ENCODE measurements at places on chromosomes 12 and 14.

DNA sequence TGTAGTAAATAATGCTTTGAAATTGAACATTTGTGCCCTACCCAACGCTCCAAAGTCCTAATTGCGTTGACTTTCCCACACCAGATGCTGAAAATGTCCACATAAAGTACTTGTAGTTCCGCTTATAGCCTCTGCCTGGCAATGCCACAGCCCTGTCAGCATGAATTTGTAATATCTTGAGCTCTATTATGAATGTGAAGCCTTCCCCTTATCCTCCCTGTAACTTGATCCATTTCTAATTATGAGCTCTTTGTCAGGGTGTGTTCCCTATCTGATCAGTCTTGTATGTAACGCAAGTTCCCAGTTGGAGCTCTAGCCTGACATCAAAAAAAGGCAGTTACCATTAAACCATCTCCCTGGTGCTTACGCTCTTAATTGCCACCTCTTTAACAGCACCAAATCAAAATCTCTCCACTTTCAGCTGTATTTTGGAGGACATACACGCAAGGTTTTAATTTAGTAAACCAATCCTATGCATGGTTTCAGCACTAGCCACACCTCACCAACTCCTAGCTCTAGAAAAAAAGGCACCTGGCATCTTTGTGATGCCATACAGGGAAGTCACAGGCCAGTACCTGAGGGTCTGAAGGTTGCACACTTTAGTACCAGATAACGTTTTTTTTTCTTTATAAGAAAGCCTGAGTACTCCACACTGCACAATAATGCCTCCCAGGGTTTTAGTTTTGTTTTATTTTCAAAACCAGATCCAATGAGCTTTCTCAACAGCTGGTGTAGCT lies 69.3 kb downstream of the EEA1 start:
- DNase-seq, result no peak

GRCh38 chr12:120761519-120761934 lies 35.9 kb downstream of the ACADS start:
- no peak for DNase-seq

GRCh38 chr14:79516009-79516408 lies 695.3 kb downstream of the DIO2 start:
- no peak for DNase-seq

GRCh38 chr12:79514730-79515529 lies 175.8 kb downstream of the PAWR start:
- DNase-seq, result no peak

DNA sequence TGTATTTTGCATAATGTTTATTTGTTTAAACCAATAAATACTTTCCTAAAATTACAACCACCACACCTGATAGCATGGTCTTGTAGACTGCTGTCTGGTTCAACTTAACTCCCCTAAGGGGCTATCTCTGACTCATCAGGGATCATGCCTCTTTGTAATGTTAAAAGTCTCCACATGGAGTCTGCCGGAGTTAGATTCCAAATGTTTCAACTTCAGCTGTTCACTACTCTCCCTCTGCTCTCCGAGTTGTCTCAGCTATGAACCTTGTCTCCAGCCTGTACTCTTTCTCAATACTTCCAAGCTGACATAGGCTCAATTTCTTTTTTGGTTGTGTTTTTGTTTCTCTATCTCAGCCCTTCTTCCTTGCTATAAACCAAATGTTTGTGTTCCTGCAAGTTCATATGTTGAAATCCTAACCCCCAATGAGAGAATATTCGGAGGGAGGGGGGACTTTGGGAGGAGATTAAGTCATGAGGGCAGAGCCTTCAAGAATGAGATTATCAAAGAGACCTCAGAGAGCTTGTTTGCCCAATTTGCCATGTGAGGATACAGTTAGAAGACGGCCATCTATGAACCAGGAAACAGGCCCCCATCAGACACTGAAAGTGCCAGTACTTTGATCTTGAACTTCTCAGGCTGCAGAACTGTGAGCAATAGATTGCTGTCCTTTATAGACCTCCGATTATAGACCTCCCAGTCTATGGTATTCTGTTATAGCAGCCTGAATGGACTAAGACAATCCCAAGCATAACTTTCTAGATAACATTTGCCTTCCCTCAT lies 858.2 kb downstream of the VRK1 start:
- DNase-seq, result no peak

DNA sequence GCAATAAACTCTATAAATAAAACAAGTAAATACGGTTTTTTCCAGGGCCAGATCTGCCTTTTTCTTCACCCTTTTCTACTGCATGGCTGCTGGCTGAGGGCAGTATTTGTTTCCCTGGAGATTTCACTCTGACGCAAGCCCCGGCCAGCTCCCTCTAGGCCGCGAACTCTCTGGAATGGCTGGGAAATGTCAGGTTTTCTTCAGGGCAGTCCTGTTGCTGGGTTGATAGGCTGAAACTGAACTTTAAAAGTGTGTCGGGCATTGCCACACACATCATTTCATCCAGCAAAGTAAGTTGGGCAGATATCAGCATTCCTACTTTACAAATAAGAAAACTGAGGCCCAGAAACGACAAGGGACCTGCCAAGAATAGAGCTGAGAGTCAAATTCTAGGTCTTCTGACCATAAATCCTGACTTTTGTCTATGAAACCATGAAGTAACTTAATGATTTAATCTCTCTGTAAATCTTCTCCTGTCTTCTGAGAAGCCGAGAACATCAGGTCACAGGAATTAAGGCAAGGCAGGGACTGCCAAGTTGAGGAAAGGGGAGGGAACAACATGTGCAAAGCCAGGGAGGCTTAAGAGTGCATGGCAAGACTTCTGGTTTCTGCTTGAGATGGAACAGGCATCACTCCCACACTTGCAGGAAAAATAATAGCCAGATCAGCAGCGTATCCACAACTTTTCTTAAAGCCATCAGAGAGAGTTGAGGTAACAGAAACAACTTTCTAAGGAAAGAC lies 205.0 kb upstream of the CCDC196 start:
- DNase-seq, result no peak

DNA sequence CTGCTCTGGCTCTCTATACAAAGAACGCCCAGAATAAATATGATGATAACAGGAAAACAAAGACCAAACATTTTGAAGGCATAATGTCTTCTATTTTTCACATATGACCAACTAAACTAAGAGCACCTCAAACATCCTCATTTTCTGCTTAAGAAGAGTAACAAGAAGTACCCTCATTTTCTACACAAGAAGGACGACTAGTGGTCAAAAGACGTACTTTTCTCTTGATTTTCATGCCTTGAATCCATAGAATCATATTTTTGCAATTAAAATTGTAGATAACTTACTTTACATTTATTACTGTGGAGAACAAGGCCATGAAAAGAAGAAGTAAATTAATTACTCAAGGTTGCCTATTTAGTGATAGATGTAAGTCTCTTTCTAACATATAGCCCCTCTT lies 358.6 kb downstream of the DUSP6 start:
- no peak for DNase-seq

DNA sequence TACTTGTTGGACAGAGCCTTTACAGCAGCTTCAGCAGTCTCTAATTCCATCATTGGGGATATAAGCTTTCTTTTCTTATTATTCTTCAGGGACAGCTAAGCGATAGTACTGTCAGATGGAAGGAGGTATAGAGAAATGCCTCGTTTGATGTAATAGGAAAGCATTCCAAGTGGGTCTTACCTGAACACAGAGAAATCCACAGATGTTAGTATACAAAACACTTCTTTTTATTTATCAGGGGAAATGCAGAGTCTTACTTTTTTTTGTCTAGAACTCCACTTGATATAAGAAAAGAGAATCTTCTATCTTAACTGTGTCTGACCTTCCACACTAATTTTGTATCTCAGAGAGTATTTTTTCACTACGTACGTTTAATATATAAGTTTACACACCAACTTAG lies 1.9 kb downstream of the SYT1 start:
- no peak for DNase-seq

All from stimulated activated CD4-positive, alpha-beta T cell treated with anti-CD3 and anti-CD28 coated beads, Interleukin-2, amount 100 ng/mL, for 4 hours (primary cell).